ENCODE measurements at places on chromosomes 1 and 21. TPM values are rescaled to one million over a fixed set of nuclear protein-coding genes. Genes with fewer than 3 reads are reported as not detected.
A peak's percentile ranks its signal among the peaks of the same experiment; 100 is the strongest.

Gene MARK1
- total RNA-seq = not detected

Gene CADM3
- not detected for total RNA-seq

Gene MIXL1
- total RNA-seq = not detected

Gene EGLN1
- 39.8 TPM for total RNA-seq

- no peaks in the 10 kb centered on the region for H3K36me3 ChIP-seq
- no peaks in the 10 kb centered on the region for H3K4me1 ChIP-seq
- no peak overlapping the region for H3K27ac ChIP-seq
- DNase-seq = no peak
Observed at GRCh38 chr1:22207511-22208267, 64.8 kb upstream of the WNT4 start.

DNA sequence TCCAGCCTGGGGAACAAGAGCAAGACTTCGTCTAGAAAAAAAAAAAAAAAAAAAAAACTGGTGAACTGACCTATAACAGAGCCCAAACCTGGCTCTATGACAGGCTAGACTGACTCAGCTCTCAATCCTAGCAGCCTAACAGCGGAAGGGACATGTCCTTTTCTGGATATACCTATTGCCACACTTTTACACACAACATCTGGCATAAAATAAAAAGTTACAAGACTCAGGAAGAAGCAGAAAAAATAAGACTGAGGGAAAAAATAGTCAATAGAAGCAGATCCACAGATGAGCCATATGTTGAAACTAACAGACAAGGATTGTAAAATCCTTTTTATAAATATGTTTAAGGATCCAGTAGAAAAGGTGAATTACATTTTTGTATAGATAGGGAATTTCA lies 57.5 kb upstream of the IPO9 start:
- H3K27me3 ChIP-seq = no peaks in the 10 kb centered on the region
- no peak for DNase-seq
- H3K36me3 ChIP-seq = no peaks in the 10 kb centered on the region
- no peak overlapping the region for H3K4me3 ChIP-seq

DNA sequence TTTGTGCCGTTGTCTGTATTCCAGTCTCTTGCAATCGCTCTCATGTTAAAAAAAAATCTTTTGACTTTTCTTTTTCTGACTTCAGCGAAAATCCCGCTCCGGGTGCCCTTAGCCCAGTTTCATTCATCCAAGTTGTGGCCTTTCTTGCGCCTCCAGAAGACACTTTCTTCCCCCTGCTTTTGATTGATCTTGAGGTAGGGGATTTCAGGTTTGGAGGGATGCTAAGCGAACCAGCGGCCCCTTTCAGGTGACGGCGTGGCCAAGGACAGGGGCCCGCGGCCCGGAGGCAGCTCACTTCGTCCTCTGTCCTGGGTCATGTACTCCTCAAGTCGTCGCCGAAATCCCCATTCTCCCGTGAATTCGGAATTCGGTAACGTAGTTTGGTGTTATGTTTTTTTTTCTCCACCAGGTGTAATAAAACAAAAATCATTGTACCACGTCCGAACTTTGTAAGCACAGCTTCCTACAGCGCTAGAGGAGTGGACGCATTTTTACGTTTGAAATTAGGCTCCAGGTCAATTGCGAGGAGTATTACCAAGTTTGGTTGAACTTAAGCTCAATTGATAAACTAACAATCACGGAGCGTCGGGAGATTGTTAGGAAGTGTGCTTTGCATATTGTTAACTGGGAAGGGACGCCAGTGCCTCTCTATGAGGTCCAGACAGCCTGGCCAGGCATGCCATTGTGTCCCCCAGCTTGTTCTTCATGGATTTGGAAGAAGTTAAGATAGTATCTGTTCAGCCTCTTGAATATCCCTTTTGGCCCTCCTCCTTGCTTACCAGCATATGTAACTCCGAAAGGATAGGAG lies 1.1 kb downstream of the MRPS6 start:
- DNase-seq = peak; percentile 36
- H3K27ac ChIP-seq = peak overlapping the region; percentile 78
- H3K4me3 ChIP-seq = peak overlapping the region; percentile 90
- H3K27me3 ChIP-seq = peaks cover 7% of the 10 kb centered on the region

DNA sequence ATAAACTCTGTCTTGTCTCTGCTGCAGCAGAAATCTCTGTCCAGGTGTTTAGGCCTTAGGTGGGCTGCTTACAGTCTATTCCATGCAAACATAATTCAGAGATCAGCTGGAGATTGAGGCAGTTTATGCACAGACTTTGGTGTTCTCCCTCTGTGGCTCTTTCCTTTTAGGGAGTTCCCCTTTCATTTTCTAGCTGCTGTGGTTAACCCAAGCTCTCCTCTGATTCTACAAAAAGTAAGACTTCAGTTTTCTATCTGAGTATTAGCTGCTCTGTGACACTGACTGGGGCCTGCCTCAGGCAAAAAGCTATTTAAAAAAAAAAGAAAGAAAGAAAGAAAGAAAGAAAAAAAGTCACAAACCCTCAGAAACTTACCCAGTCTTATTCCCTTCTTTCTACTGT lies 211.1 kb downstream of the CAMTA1 start:
- H3K4me1 ChIP-seq = peaks cover 5% of the 10 kb centered on the region
- H3K4me3 ChIP-seq = no peak overlapping the region

DNA sequence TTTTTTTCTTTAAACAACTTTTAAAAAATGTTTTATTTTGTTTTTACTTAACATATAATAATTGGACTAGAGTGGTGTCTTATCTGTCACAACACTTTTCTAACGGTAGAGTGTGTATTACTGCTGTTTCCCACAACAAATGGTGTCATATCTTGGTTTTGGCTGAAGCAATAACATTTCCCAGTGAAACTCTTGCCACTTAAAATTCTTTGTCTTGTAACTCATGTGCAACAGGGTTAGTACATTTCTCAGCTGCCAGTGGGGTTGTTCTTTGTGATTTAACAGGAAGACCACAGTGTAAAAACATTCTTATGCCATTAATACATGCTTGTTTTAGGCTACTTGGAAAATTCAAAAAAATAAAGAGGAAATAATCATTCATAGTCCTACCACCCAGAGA lies 43.5 kb downstream of the ALPL start:
- H3K4me1 ChIP-seq = peaks cover 9% of the 10 kb centered on the region
- no peak overlapping the region for H3K4me3 ChIP-seq
- H3K27ac ChIP-seq = no peak overlapping the region
- no peak for DNase-seq
- H3K36me3 ChIP-seq = no peaks in the 10 kb centered on the region
- H3K27me3 ChIP-seq = peaks cover 23% of the 10 kb centered on the region

GRCh38 chr1:220565670-220566069 lies 37.7 kb downstream of the MARK1 start:
- no peak overlapping the region for H3K4me3 ChIP-seq
- H3K36me3 ChIP-seq = no peaks in the 10 kb centered on the region
- H3K27me3 ChIP-seq = no peaks in the 10 kb centered on the region
- no peaks in the 10 kb centered on the region for H3K4me1 ChIP-seq

- H3K4me3 ChIP-seq = no peak overlapping the region
- H3K27ac ChIP-seq = no peak overlapping the region
- H3K27me3 ChIP-seq = no peaks in the 10 kb centered on the region
- DNase-seq = no peak
Observed at GRCh38 chr1:88013485-88013884, 670.6 kb upstream of the PKN2 start.

DNA sequence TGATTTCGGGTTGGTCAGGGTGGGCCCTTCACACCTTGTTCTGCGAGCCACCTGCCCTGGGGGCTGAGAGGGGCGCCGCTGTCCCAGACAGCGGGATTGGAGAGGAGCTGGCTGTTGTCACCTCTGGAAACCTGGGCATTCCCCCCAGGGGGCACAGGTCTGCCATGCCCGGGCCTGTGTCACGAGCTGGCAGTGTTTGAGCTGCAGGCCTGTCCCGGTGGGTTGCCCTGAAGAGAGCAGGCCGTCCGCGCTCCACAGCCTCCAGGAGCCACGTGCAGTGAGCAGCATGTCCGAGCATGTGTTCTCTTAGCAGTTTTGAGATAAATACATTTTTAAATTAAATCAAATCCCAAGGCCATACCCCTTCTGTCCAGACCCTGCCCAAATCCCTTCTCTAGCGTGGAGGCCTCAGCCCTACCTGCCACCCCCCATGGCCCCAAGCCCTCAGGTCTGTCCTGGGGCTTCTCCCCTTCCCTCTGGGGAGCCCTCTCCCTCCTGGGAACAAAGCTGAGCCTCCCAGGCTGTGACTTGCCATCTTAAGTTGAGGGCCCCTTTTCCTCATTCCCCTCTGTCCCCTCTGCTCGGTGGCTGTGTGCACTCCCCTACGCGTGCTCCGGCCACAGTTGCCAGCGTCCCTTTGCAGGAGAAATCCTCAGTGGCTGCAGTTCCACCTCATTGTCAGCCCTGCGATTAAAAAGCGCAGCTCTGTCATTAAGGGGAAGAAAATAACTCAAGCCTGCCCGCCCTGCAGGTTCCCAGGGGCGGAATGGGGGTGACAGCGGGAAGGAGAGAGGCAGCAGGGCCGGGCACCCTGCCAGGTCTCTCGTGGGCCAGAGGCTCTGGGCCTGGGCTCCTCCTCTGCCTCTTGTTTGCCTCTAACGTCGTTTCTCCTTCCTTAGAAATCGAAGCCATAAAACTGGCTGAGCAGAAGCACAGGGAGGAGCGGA lies 26.6 kb downstream of the SLX9 start:
- H3K27me3 ChIP-seq = no peaks in the 10 kb centered on the region
- DNase-seq = no peak
- H3K36me3 ChIP-seq = peaks cover 23% of the 10 kb centered on the region
- H3K27ac ChIP-seq = no peak overlapping the region
- H3K4me1 ChIP-seq = peaks cover 31% of the 10 kb centered on the region
- no peak overlapping the region for H3K4me3 ChIP-seq

Measured in activated naive CD8-positive, alpha-beta T cell treated with anti-CD3 and anti-CD28 coated beads, Interleukin-2, amount 10 ng/mL, durations not matched to agents 7 days and 5 days (primary cell).